NCI-H524 treated with DMSO at 0.1 percent for 48 hours (cell line): ENCODE measurements at places on chromosomes 1 and 21.
A peak's percentile ranks its signal among the peaks of the same experiment; 100 is the strongest.

- no peak for DNase-seq
Observed at GRCh38 chr1:209198961-209199750, 384.4 kb upstream of the CAMK1G start.

GRCh38 chr1:205270764-205271163 lies 43.0 kb downstream of the TMCC2 start:
- DNase-seq = no peak

DNA sequence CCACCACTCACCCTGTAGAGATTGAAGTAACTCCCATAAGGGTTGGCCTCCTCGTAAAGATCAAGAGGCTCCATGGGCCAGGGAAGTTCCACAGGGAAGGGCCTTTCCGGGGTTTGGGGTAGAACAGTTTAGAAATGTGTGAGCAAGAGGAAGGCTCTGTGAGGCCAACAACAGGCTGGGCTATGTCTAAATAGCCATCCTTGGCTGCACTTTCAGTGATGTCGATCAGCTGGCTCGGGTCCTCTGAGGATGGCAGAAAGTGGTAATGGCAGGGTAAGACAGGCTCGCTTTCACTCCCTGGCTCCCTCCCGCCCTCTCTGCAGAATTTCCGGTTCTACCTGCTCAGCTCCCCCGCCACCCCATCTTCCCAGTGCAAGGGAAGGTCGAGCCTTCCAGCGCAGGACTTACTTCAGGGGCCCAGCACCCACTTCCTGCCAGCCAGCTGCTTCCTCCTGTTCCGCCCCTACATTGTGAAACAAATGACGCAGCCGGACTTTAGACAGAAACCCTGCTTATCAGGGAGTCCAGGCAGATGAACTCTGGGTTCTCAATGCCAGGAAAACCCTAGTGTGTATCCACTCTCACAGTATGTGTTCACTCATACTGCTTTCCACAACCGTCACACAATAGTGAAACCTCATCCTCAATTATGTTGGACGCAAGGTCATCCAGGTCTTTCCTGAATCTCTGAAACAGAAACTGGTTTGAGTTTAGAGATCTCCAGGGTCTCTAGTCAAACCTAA lies 7.3 kb downstream of the F11R start:
- no peak for DNase-seq

DNA sequence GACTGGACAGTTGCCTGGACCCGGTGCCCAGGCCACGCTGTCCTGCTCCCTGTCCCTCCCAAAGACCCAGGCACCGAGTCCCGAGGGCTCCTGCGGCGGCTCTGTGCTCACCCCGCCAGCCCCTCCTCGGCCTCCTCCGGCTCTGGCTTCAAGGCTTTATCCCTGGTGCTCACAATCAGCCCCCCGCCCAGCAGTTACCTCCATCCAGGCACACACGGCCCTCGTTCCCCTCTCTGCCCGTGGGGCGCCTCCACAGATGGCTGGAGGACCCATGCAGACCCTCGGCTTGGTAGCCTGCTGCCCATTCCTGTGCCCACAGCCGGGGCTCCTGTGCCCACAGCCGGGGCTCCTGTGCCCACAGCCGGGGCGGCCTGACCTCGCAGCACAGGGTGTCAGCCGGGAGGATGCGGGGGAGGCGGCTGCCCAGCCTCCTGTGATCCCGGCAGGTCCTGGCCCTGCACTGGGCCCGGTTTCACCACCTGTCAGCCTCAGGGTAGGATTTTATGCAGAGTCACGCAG lies 52.3 kb upstream of the COL18A1 start:
- DNase-seq = no peak

GRCh38 chr1:247441606-247442005 lies 16.3 kb downstream of the OR2B11 start:
- no peak for DNase-seq

DNA sequence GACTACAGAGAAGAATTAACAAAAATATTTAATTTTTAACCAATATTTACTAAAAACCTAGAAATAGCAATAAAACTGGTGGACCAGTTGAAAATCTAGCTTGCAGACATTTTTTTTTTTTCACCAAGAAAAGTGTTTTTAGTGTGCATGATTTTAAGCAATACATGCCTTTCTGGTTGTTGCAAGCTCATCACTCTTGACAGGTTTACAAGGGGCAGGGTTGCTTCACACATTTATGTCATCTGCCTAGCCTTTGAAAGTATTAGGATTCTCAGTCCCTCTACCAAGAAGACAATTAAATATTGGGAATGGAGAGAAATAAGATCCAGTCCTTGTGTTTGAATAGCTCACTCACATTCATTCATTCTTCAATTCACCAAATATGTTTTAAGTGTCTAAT lies 53.8 kb upstream of the LYPLAL1 start:
- DNase-seq = no peak

DNA sequence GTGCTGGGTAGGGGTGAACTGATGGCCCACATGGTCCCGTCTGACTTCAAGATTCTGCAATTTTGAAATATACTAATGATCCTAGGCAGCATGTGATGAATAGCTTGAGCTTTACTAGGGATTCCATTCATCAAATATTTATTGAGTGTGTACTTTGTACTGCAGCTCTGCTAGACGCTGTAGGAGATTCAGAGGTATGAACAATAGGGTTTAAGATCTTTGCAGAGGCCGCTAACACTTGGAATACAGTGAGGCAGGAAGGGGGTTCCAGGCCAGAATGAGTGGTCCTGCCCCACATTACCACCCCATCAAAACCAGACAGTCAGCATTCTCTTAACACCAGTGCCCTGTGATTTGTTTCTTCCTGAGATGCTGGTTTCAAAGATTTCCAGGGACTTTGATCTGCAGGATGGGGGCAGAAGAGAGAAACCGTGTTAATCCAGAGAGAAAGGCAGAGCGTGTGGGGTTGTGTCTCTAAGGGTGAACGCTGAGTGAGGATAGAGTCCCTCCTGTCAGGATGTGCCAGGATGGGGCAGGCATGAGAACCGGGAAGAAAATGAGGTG lies 19.9 kb downstream of the IER5 start:
- DNase-seq = no peak

DNA sequence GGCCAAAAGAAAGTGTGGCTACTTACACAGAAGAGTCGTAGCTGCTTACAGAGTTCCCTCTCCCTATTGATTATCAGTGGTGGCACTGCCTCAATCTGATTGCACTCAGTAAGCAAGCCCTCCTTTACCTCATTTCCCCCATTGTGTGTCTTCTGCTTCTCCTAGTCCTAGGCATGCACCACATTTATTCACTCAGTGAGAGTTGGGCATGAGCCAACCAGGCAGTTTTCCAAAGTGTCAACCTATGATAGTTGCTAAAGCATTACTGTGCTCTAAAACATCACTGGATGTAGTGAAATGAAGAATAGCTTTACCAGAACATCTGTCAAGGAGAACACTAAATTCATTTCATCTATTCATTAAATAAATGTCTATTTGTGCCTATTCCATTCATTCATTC lies 19.3 kb downstream of the GJA5 start:
- DNase-seq = no peak

- DNase-seq = no peak
Observed at GRCh38 chr1:115239426-115239825, 98.6 kb downstream of the NGF start.

- no peak for DNase-seq
Observed at GRCh38 chr1:226875641-226876295, 5.4 kb downstream of the PSEN2 start.

- DNase-seq = no peak
Observed at GRCh38 chr1:166174108-166174507, 7.3 kb upstream of the FAM78B start.

DNA sequence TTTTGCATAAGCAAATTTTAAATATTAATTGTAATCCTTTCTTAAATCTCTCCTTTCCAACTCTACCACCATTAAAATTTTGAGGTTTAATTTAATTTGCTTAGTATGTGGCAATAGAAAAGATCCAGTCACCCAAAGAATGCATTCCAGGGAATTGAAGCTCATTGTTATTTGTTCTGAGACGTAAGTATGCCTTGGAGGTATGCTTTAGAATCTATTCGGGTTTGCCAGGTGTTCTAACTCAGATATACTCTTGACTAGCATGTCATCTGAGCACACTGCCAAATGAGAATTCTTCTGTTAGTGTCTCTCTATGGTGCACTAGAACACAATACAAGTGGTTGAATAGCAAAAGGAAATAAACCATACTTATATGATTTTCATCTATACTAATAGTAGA lies 813.6 kb upstream of the ADGRL2 start:
- DNase-seq = no peak

GRCh38 chr1:175862408-175862807 lies 119.0 kb upstream of the TNR start:
- DNase-seq = no peak

- DNase-seq = peak; percentile 65
Observed at GRCh38 chr1:19730793-19731192, 66.1 kb downstream of the HTR6 start.

- no peak for DNase-seq
Observed at GRCh38 chr21:45971616-45972352, 9.8 kb upstream of the COL6A1 start.

- no peak for DNase-seq
Observed at GRCh38 chr1:86906419-86906818, 7.5 kb downstream of the SELENOF start.

DNA sequence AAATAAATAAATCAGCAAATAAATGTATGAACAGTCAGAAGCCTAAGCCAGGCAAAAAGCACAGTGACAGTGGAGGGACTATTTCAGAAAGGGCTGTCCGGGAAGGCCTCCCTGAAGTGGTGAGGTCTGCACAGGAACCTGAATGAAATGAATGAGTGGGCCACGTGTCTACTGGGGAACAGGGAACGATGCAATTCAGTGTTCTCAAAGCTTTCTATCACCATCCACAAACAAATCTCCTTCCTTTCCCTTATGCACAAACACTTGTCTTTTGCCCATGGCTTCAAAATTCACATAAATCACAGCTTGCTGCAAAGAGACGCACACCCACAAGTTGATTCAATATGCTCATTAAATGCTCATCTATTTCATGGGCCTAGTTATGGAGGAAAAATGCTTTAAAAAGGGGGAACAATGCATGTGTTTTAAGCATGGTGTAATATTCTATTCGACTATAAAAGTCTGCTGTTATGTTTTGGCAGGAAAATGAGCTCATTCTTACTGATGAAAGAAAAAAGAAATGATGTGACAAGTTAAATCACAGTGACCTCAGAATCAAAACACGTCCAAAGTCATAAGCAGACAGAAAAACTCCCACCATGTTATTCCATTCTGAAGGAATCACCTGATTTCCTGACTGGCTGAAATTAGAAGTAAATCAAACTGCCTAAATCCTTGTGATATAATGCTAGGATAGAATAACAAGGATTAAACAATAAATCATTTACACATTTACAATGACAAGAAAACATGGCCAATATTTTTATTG lies 21.6 kb downstream of the URB1 start:
- DNase-seq = no peak

- no peak for DNase-seq
Observed at GRCh38 chr21:34343838-34344381, 19.9 kb upstream of the KCNE2 start.

DNA sequence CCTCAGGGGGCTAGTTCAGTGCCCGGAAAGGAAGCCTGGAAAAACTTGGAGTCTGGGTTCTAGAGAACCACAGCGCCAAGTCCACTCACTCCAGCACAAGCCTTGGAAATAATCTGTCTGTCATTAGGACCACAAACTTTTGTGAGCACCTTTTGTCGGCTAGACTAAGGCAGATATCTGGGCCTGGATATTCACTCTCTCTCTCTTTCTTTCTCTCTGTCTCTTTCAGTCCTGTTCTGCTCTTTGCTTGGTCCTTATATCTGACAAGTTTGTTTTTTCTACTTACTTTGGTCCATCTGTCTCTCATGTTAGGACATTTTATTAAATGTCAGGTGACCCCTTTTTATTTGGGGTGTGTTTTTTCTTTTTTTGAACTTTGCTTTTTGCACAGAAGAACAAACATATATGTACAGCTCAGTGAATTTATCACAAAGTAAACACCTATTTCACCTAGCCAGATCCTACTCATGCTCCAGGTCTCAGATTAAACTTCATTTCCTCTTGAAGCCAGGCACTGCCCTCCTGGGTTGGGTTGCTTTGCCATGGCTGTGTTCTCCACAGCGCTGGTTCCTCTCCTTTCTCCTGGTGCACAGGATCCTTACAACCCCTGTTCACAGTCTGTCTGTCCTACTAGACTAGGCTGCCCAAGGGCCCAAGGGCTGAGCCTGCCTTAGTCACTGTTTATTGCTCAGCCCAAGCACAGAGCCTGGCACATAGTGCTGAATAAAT lies 40.8 kb downstream of the TCEANC2 start:
- DNase-seq = no peak

- DNase-seq = no peak
Observed at GRCh38 chr1:24762133-24762676, 17.0 kb downstream of the CLIC4 start.

DNA sequence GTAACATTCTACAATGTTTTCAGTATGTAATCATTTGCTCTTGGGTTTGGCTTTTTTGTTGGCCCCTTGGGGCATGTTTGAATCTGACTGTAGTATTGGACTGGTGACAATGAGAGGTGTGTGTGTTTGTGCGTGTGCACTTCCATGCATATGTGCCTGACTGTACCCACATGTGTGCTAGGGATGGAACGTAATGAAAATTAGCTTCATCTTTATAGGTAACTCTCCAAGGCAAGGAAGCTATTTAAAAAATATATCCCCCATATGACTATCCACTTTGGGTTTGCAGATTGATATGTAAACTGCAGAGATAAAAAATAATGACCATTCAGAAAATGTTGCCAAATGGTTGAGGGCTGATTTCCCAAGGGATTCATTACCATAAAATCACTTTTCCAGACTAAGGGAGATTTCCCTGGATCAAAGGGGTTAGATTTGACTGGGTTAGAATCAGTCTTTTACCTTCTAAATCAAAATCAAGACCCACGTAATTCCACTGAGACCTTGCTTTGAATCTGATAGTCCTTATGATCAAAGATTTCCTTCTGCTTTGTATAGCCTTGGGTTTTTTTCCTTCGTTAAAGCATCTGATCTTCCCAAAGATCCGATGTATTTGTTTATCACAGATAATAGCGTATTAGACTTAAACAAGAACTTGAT lies 189.7 kb downstream of the CENPF start:
- DNase-seq = no peak

GRCh38 chr1:41101950-41102607 lies 80.6 kb upstream of the SLFNL1 start:
- no peak for DNase-seq

DNA sequence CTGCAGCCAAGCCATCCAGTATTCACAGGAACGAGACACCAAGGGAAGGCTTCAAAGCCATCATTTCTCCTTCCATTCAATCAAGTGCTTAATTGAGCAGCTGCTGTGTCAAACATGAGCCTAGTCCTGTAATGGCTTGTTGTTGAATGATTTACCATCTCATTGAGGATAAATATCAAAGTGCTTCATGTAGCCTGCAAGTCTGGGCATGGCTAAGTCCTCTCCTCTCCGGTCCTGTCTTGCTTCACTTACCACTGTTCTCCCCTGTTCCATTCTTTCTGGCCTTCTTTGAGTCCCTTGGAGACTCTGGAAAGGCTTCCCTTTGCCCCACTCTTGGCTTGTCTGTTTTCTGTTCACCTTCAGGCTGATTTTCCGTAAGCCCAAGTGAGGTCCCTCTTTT lies 279.8 kb downstream of the PBX1 start:
- no peak for DNase-seq
